ENCODE measurements at places on chromosomes 12 and 14.

DNA sequence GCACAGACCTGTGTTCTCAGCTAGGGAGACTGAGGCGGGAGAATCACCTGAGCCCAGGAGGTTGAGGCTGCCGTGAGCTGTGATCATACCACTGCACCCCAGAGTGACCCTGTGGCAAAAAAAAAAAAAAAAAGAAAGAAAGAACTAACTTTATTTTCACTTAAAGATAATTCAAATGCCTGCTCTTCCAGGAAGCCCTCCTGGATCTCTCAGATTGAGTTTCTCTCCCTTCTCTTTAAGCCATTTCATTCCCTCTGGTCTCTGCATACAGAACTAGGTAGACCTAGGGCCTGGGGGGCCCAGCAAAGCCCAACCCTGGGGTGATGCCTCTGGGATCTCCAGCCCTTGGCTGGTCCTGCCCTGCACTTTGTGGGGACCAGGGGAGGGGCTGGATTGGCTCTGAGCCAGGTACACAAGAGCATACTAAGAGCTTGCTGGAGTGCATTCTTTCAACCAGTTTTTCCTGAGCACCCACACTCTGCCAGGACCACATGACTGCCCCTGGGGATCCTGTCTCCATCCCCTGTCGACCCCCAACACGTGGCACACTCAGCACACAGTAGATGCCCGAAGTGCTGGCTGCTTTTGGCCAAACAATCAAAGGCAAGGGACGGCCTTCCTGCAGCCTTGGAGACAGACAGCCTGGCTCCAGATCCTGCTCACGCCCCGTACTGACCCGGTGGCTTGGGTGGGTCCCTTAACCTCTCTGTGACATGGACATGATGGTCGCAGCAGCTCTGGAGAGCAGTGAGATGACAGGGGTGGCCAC is 52.7 kb downstream of the CYP46A1 start:
- DNase-seq, result no peak

- no peak for DNase-seq
These were observed 717 bp upstream of the ZNF839 start for GRCh38 chr14:102318781-102319276.

DNA sequence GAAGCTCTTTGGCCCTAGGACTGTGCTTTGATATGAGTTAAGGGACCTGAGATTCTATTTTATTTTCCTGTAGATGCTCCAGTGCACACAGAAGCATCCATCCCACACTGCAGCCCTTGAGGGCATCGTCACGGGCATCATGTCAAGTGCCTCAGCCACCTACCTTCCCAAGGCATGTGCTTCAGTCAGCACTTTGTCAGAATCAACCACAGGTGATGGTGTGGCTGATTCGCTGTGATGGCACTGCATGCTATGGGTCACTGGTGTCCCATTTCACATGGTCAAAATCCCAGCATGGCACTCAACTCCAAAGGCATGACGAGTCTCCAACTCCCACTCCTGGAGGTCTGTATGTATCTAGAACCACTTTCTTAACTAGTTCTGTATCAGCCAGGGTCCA is 100.8 kb downstream of the AACS start:
- no peak for DNase-seq

DNA sequence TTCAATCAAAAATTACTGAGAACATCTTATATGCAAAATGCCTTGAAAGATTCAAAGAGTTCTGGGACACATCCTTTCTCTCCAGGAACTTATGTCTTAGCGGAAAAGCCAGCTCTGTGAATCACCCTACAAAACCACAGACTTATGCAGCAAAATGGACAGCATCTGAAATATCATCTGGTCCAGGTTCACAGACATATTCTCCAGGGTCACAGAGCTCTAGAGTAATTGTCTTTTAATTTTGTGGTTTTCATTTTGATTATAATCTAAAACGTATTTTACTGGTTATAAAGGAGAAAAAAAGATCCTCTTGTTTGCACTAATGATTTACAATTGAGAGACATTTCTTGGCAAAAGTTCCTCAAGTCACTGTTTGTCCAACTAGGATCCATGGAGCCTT is 246.2 kb downstream of the MSRB3 start:
- no peak for DNase-seq

- DNase-seq, result peak; percentile 65
These were observed 39.7 kb downstream of the KRT80 start for GRCh38 chr12:52151837-52152783.

DNA sequence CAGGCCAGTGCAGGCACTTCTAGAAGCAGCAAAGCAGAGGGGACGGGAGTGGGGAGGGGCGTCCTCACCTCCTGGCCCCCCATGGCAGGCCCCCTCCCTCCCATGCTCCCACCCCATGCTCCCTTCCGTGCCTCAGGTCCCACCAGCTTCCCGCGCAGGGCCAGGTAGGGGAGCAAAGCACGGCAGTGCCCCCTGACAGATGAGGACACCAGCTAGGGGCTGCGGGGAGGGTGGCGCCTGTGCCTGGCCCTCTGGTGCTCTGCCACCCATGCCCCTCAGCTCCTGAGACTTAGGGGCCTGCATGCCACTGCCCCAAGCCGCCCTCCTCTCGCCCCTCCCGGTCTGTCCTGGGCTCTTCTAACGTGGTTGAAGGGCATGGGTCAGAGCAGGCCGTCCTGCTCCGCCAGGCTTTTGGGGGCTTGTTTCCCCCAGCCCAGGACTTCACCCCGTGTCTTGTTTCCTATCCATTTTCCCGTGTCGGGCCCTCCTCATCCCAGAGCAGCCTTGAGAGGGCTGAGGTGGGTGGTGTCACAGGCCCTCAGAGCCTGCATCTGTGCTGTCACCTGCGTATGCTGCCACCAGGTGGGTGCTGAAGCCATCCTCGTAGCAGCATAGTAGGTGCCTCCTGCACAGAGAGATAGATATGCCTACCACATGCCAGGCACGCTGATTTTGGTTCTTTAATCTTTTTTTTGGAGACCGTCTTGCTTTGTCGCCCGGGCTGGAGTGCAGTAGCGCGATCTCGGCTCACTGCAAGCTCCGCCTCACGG is 10.2 kb downstream of the TRMT61A start:
- no peak for DNase-seq

- DNase-seq, result no peak
These were observed 162.0 kb downstream of the UNC79 start for GRCh38 chr14:93592786-93593185.

- DNase-seq, result no peak
These were observed 394.9 kb downstream of the RAD51B start for GRCh38 chr14:68214431-68214830.

DNA sequence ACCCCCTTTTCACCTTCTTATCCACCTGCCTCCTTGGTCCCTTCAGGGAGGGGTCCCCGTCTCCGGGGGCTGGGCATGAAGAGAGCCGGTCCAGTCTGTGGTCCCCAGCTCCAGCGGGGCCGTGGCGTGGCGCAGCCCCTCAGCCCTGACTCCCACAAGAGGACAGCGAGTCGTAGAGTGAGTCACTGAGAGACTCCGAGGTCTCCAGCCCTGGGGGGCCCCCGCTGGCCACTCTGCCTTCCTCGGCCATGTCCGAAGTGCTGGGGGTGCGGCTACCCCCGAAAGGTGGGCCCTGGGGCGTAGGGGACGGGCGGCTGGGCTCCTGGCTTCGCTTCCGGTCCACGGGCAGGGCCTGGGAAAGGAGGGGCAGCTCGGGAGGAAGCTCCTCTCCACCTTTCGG is 36.5 kb downstream of the NCKAP5L start:
- DNase-seq, result no peak

DNA sequence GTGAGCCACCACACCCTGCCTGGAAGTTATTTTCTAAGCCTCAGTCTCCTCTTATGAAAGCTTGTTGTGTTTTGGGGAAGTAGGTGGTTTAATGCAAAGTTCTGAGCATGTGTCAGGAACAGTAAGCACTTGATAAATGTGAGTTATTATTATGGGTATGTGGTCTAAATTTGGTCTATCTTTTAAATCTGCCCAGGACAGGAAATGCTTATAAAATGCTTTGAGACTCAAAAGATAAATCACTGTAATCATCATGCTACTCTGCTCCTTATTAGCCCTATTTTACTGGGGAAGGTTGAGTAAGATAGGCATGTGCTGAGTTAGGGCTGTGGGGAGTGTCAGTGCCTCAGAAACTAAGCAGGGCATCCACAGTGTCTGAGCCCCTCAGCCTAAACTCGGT is 13.1 kb upstream of the SRSF5 start:
- DNase-seq, result no peak

DNA sequence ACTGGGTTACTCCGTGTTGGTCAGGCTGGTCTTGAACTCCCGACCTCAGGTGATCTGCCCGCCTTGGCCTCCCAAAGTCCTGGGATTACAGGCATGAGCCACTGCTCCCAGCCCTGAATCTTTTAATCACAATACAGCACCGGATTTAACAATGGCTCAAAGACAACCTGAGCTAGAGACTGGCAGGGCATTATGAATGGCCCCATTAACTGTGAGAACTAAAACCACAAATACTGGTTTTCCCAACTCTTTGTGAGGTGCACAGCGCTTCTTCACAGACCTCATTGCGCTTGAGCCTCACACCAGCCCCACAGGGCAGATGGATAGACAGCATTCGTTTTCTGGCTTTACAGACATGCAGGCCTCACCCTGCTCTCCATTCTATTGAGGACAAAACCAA is 107.0 kb upstream of the FKBP4 start:
- DNase-seq, result no peak

- DNase-seq, result no peak
These were observed 158.4 kb downstream of the KLHL28 start for GRCh38 chr14:44803239-44803905.

GRCh38 chr12:45737638-45738037 is 8.1 kb downstream of the ARID2 start:
- DNase-seq, result no peak

GRCh38 chr14:102902523-102903247 is 19.8 kb upstream of the AMN start:
- no peak for DNase-seq

- DNase-seq, result no peak
These were observed 373.7 kb downstream of the CCDC91 start for GRCh38 chr12:28563936-28564335.

GRCh38 chr12:27549801-27550652 is 26.0 kb downstream of the PPFIBP1 start:
- no peak for DNase-seq

GRCh38 chr12:89960011-89960507 is 251.4 kb upstream of the ATP2B1 start:
- no peak for DNase-seq

GRCh38 chr12:6199531-6200255 is 507 bp upstream of the CD9 start:
- no peak for DNase-seq

GRCh38 chr12:113228394-113229028 is 7.2 kb downstream of the TPCN1 start:
- no peak for DNase-seq

GRCh38 chr12:23949348-23950209 is at the start of gene SOX5:
Gene SOX5 (minus strand): TSS chr12:23949670. CDS start chr12:23949601, 69 bp downstream.
- no peak for DNase-seq

GRCh38 chr12:25723921-25724491 is 170.9 kb upstream of the LMNTD1 start:
- DNase-seq, result no peak

DNA sequence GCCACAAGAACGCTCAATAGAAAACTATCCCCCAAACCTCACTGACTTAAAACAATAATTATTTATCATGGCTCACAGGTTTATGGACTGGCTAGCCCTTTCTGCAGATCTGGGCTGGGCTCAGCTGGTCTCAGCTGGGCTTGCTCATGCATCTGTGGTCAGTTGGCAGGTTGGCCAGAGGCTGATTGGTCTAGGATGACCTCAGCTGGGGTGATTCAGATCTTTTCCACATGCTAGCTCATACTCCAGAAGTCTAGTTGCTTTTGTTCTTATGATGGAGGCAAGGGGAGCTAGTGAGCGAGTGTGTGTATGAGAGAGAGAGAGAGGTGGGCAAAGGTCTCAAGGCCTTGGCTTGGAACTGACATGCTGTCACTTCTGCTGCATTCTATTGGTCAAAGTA is 181.2 kb upstream of the NRXN3 start:
- DNase-seq, result no peak

- DNase-seq, result peak; percentile 93
These were observed at the start of gene DCAF5 for GRCh38 chr14:69152902-69153151. Gene DCAF5 (minus strand): TSS chr14:69153119. CDS start chr14:69152978, 141 bp downstream.

- no peak for DNase-seq
These were observed 84.9 kb upstream of the TRAF3 start for GRCh38 chr14:102692334-102692733.

DNA sequence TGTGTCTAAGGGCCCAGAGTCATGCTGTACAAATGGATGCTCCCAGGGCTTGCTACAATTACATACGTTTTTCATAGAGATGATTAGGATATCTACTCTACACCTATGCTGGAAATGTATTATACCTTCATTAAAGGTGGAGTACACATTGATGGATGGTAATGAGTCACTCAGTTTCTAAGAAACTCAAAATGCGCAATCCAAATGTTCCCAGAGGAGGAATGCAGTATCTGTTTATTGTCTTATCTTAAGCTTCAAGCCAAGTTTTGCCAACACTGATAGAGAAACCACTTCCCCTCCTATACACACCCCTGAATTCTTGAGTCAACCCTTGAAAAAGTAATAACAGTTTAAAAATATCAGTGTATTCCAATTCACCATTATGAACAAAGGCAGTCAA is 266.6 kb upstream of the FAR2 start:
- DNase-seq, result no peak

DNA sequence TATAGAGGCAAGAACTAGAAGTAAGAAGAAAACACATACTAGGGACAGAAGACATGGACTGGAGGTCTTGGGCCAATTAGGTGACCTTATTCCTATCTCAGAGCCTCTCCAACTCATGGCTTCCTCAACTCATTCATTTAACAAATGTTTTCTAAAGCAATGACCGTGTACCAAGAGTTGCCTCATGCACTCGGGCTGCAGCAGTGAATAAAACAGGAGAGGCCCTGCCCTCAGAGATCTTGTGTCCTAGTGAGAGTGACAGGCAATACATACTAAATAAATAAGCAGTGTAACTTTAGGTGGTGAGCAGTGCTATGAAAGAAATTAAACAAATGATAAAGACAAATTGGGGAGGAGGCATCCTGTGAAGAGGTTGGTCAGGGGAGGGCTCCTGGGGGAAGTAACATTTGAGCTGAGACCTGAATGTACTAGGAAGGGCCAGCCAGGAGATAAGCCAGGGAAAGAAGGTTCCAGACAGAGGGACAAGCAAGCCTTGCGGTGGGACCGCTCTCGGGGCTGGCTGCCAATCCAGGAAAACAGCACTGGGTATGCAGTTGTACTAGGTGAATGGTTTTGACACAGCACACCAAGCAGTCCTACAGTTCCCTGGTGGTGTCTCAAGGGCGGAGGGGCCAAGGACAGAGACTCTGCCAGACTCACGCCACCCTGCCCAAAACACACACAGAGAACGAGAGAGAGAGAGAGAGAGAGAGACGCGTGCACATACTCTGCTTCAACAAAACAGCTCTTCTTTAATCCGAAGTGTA is 1.3 kb downstream of the NINJ2 start:
- no peak for DNase-seq

Measured in stimulated activated CD4-positive, alpha-beta T cell treated with anti-CD3 and anti-CD28 coated beads, Interleukin-1b, Interleukin-23, amount 100 ng/mL, for 48 hours (primary cell).